ENCODE measurements at places on chromosomes 6 and 20. TPM values are rescaled to one million over a fixed set of nuclear protein-coding genes. Genes with fewer than 3 reads are reported as not detected.

- DNase-seq, result no peak
Measured at GRCh38 chr6:85115376-85115775, 334.5 kb upstream of the NT5E start.

DNA sequence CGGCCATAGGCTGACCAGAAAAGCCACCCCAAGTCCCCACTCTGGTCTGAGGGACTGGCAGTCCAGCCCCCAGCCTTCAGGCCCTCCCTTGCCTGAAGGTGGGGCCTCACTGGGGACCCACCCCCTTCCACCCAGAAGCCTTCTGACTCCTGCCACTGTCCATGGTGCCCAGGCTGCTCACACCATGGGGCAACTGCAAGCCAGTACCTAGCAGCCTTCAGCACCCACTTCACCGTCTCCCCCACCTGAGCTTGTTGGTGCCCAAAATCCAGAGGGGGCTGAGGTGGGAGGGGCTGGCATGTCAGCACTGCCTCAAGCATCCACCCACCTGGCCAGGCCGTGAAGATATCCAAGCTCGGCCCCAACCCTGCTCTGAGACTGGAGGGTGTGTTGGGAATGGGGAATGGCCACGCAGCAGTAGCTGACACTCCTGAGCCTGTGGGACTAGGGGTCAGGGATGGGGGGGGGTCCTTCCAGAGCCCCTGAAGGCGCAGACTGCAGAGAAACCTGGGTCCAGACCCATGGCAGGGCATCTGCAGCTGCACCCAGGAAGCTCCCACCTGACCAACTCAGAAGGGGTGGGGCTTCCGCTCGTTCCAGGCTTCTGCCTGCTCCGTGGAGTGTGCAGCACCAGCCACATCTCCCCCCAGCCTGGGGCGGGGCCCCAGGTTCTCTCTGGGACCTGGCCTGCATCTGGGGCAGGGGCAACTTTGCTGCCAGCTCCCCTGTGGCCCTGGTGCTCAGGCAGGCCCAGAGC lies 942.1 kb upstream of the EPHA7 start:
- no peak for DNase-seq

GRCh38 chr6:22670605-22671004 lies 101.2 kb downstream of the HDGFL1 start:
- DNase-seq, result no peak

DNA sequence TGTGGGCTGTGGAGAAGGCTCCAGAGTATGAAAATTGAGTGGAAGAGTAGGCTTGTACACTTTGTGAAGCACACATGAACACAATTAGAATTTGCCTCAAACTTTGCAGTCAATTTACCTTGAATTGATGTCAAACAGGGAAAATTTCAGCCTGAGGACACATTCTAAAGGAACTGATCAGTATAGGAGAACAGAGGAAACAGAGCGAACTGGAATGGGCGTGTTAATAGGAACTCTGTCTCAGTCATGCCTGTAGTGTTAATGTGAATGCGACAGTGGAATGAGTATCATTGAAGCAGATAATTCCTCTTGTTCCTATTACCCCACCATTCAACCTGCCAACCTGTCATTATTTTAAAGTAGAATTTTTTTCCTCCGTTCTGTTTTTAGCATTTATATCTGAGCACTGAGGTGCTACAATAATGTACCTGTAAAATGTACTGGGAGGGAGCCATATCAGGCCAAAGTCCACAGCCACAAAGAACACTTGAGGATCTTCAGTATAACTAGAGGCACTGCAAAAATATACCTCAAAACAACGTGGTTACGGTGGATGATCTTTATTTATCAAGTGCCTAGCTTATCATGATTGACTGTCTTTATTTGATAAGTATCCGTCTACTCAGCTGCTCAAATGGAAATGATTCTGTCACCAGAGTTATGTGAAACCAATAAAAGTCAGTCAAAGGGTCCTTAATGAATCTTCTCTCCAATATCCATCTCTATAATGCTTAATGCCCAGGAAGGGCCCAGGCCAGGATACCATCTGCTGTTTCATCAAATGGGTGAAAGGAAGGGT lies 125.3 kb upstream of the STMND1 start:
- DNase-seq, result no peak

DNA sequence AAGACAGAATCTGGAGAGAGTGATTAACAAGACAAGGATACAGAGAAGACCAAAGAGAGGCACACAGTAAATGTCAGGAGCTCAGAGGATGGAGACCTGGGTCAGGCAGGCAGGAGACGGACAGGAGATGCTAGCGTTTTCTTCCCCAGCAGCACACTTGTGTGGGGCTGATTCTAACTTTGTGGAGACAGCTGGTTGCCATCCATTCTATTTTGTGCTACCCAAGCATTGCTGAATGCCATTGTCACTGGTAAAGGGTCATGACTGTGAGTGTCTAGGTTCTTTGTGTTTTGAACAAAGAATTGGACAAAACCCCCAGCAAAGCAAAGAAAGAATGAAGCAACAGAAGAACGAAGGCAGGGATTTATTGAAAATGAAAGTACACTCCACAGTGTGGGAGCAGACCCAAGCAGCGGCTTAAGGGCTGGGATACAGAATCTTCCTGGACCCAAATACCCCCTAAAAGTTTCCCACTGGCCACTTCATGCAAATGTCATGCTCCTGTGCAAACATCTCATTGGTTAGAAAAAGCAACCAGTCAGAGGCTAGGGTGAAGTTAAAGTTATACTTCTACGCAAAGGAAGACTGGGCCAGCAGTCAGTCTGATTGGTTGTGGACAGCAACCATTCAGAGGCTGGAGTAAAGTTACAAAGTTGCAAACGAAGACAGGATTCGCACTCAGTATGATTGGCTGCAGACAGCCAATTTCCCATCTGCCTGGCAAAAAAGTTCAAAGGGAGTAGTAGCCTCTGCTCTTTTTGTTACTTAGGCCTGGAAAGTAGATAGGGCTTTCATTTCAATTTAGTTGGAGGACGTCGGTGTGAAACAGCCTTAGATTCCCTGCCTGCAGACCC lies 17.5 kb downstream of the PTK7 start:
- DNase-seq, result no peak

GRCh38 chr6:11791354-11792107 lies 12.9 kb upstream of the ADTRP start:
- DNase-seq, result no peak

DNA sequence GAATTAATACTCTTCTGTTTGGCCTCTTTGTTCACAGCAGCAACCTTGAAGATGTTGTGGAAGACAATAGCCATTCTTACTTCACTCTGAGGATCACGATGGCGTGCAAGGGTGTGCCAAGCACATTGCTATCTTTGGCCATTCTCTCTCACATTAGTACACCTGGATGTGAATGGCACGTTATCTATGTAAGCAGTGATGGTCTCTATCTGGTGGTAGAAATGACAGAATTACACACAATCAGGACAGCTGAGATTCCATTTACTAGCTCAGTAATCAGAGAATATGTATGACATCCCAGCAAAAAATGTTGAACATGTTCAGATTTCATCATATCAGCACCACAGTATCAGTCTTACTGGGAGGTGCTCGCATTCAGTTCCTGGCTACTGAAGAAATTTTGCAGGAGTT lies 116.2 kb downstream of the LCA5 start:
- no peak for DNase-seq

- no peak for DNase-seq
Measured at GRCh38 chr20:58627212-58628072, 23.6 kb upstream of the STX16 start.

- no peak for DNase-seq
Measured at GRCh38 chr6:139632840-139633239, 258.4 kb upstream of the CITED2 start.

GRCh38 chr20:63331741-63332400 lies 29.3 kb downstream of the CHRNA4 start:
- DNase-seq, result no peak

- DNase-seq, result no peak
Measured at GRCh38 chr6:151325075-151326050, 66.0 kb downstream of the ZBTB2 start.

- DNase-seq, result peak; percentile 50
Measured at GRCh38 chr20:36217226-36217625, 19.1 kb upstream of the AAR2 start.

- no peak for DNase-seq
Measured at GRCh38 chr6:145380186-145380585, 355.1 kb downstream of the EPM2A start.

- DNase-seq, result no peak
Measured at GRCh38 chr6:80636689-80637088, 530.2 kb downstream of the BCKDHB start.

- no peak for DNase-seq
Measured at GRCh38 chr6:11969092-11969491, 43.0 kb upstream of the HIVEP1 start.

DNA sequence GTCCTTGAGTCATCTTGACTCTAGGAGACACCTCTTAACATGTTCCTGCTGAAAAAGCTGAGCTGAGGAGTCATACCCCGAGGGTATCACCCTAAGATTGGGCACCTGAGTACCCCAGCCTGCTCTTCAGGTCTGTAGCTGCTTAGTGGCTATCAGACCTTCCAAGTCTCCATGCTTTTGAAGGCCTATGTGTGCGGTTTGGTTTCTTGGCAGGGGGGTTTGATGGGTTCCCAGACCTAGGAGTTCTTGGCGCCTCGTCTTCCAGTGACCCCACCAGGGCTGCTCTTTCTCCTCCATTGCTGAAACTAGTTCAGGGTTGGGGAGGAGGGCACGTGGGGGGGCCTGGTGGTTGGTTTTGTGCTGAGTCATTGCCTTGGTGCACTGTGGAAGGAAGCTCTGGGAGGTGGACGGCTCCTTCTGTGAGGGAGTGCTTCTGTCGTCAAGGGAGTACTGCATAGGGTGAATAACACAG lies 20.1 kb downstream of the IGF2R start:
- no peak for DNase-seq

GRCh38 chr6:154506991-154507898 lies 3.2 kb downstream of the CNKSR3 start:
- DNase-seq, result no peak

GRCh38 chr6:150929416-150929815 lies 63.9 kb downstream of the MTHFD1L start:
- no peak for DNase-seq

GRCh38 chr20:52945862-52946522 lies 26.2 kb upstream of the TSHZ2 start:
- DNase-seq, result no peak

GRCh38 chr6:93017213-93017612 lies 402.1 kb downstream of the EPHA7 start:
- no peak for DNase-seq

- DNase-seq, result no peak
Measured at GRCh38 chr6:151243481-151243880, 3.7 kb downstream of the AKAP12 start.

DNA sequence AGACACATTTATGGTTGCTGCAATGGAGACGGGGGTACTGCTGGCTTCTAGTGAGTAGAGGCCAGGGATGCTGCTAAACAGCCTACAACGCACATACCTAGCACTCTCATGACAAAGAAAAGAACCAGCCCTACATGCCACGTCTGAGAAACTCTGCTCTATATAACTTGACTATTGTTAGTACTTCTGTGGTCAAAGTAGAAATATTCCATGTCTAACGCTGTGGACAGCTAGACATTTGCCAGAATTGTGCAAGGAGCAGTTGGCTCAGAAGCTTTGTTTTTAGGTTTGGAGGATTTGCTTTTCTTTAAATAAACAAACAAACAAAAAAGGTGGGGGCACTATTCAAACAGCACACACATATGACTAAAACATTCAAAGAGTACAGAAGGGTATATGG lies 20.5 kb downstream of the UBE2V1 start:
- DNase-seq, result no peak

- DNase-seq, result no peak
Measured at GRCh38 chr6:112990971-112991370, 643.8 kb downstream of the RFPL4B start.

- no peak for DNase-seq
Measured at GRCh38 chr6:29813809-29814208, 13.8 kb upstream of the HLA-G start.

- DNase-seq, result no peak
Measured at GRCh38 chr6:75424618-75425548, 68.7 kb downstream of the FILIP1 start.

DNA sequence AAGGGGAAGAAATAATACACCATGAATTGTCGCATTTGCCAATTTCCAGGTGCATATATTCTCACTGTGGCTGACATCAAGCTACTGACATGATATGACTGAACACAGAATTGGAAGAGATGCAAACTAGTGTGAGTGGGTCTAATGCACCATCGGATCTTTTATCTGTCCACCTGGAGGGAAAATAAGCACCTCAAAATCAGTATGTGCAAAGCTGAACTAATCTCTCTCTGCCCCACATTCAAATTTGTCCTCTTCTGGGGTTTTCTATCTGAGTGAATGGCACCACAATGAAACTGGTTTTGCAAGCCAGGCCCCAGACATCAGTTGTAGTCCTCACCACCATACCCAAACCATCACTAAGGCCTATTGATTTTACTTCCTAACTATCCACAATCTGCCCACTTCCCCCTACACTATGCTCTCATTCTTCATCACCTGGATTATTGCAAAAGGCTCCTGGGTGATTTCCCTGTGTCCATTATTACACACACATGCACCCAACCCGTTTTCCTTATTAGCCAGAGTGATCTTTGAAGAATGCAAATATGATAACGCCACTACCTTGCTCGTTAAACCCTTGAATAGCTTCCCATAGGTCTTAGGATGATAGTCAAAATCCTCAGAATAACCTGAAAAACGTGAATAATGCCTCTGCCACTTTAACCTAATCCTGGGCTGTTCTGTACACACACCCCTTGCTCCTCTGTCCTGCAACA lies 159.0 kb upstream of the GMDS start:
- DNase-seq, result peak; percentile 92

DNA sequence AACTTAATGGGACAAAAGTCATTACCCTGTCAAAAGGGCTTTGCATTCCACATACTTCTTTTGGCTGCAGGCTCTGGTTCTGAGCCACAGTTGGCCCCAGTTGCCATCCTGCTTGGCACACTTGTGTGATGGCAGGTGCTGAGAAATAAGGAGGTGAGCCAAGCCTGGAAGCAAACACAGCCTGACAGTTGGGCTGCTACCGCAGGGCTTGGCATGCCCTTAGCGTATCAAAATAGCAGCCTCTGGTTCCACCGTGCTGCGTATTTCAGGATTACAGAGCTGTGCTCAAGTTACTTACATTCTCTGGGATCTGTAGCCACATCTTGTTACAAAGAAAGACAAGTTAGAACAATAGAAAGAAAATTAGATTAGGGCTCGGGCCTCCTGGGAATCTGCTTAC lies 11.1 kb downstream of the MTHFD1L start:
- DNase-seq, result no peak

- DNase-seq, result no peak
Measured at GRCh38 chr6:52389626-52390360, 27.8 kb downstream of the PAQR8 start.

MROH8 gene
- total RNA-seq, result 1.9 TPM

TAGAP gene
- 16.2 TPM for total RNA-seq

NFATC2 gene
- 22.5 TPM for total RNA-seq

MYL9 gene
- total RNA-seq, result not detected

MYB gene
- total RNA-seq, result 11.8 TPM

GSTA2 gene
- not detected for total RNA-seq

SPTLC3 gene
- not detected for total RNA-seq

MMP24 gene
- total RNA-seq, result 0.60 TPM

CYP21A2 gene
- not detected for total RNA-seq

TREM2 gene
- not detected for total RNA-seq

CUL7 gene
- total RNA-seq, result 22.2 TPM

BMP2 gene
- total RNA-seq, result not detected

Measured in Karpas-422 (cell line).